ENCODE measurements at places on chromosomes 4 and X.

- no peak for DNase-seq
Observed at GRCh38 chrX:130543603-130544325, 142.0 kb downstream of the RBMX2 start.

DNA sequence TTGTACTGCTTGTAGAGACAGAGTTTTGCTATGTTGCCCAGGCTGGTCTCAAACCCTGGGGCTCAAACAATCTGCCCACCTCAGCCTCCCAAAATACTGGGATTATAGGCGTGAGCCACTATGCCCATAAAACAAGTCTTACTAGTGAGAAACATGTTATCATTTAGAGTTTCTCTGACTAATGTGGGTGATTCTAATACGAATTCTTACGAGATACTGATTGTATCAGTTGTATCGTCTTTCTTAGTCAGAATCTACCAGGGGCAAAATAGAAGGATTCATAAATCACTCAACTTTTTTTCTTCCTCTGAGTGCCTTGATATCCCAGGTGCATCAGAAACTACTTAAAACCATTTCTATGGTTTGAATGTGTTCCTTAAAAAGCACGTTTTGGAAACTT is 14.4 kb upstream of the NMU start:
- no peak for DNase-seq

GRCh38 chrX:12954981-12955380 is 19.9 kb upstream of the TMSB4X start:
- DNase-seq: no peak

- no peak for DNase-seq
Observed at GRCh38 chr4:78527103-78527502, 24.5 kb upstream of the ANXA3 start.

DNA sequence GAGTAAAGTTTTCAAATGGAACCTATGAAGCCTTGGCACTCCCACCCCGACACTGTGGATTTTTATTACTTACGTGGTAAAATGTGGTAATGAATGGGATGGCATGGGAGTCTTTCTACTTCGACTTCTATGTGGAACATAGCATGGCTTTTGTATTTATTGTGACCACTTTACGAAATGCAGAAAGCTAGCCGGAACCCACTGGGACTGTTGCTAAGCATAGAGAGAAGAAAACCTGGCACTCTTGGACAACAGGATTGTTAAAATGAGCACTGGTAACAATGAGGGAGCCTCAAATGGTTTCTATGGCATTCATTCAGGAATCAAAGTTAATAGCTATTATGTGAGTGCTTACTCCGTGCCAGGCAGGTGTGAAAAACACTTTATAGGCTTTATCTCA is 113.3 kb downstream of the PDS5A start:
- no peak for DNase-seq

DNA sequence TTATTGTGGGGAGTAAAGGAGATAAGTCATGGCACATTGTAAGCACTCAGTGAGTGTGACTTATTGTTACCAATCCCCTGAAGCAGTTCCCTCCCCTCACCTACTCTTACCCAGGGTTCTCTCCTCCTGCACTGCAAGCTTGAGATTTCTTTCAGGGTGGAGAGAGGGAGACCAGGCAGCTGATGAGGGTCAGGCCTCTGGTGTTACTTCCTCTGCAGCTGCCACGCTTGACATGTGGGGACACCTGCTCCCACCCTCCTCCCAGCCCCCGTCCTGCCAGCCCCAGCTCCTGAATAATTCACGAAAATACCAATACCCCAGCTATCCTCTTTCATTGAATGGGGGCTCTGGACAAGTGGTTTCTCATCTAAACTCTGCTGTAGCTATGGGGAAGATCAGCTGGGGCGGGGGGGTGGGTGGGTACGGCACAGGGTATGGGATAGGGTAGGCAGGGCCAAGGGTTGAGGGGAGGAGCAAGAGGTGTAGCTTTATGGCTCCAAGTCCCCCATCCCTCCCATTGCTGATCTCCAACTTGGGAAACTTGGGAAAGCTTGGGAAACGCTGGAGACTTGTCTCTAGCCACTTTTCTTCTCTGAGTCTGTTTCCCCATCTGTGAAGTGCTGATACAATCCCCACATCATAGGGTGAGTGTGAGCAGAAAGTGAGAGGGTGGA is 148.5 kb upstream of the PJA1 start:
- DNase-seq: no peak

GRCh38 chr4:140863197-140863596 is 107.0 kb upstream of the TBC1D9 start:
- no peak for DNase-seq

DNA sequence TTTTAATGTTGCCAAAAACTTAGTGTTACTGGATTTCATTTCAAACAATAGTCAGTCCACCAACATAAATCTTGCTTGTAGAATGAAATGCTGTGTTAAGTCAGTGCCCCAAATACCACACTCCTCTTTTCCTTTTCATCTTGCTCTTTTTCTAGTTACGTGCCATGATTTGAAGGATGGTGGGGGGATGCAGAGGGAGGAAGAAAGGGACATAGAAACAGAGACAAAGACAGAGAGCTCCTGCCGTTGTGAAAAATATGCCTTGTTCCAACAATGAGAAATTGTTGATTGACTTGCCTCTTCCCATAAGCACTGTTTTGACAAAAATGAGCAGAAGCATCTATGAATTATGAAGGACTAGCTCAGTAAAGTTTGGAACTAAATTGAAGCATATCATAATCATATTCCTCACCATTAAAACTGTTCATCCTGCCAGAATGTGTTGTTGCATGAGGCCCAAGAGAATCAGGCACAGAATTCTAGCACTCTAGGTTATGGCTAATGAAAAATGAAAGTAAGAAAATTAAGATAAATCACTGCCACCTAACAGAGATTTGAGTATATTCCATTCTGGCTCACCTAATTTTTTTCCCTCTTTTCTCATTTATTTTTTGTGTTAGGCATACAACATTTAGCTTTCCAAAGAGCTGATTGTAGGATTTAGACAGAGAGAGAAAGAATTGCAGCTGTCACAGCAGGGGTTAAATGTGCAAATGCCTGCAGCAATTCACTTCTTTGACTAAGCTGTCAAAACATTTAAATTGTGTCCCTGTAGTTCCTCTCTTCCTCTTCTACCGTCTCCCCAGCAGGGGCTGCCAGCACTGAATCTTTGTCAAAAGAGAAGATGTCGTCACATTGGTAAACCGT is 111.6 kb upstream of the PTPN13 start:
- DNase-seq: no peak

- DNase-seq: no peak
Observed at GRCh38 chr4:79367096-79367495, 40.9 kb downstream of the GK2 start.

GRCh38 chrX:53263597-53264094 is 17.7 kb downstream of the IQSEC2 start:
- no peak for DNase-seq

DNA sequence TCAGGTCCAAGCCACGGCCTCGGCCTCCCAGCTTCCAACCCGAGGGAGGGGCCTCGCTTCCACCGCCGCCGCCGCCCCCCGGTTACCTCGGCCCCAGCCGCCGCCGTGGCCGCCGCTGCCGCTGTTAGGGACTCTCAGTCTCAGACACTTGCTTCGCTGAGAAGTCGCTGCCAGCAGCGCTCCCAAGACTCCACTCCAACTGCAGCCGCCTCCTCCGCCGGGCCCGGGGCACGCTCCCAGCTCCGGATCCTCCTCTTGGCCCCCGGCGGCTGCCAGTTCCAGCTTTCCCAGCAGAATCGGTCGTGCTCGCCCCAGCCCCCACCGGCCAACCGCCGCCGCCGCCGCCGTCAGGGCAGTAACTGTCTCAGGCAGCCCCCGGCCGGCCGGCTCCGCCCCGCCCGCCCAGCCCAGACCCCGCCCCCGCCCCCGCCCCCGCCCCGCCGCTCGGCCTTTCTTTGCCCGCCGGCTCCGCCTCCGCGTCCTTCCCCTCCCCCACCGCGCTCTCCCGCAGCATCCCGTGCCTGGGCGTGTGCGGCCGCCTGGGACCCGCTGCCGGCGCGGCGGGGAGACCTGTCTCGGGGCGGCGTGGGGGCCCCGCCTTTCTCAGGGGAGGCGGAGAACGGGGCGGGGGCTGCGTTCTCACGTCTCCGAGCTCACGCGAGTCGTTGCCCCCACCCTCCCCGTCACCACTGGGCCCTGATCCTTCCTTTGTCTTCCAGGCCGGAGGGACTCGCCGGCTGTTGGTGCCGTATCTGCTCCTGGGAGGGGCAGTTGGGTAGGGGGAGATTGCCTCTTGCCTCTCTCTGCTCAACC is at the start of gene ANKRD50:
ANKRD50 (minus strand) TSS at position 361 of the 813 bp plus-strand sequence. CDS start 2,221 bp downstream, outside the sequence.
- DNase-seq: peak; percentile 4

- no peak for DNase-seq
Observed at GRCh38 chr4:107719207-107719921, 670 bp downstream of the PAPSS1 start.

- DNase-seq: no peak
Observed at GRCh38 chrX:74924449-74925224, 615 bp downstream of the NEXMIF start.

- DNase-seq: no peak
Observed at GRCh38 chrX:107552930-107553329, 75.4 kb upstream of the PRPS1 start.

- no peak for DNase-seq
Observed at GRCh38 chr4:6221851-6222760, 21.8 kb upstream of the JAKMIP1 start.
